ENCODE measurements at places on chromosomes 3 and 15.

GRCh38 chr15:79089890-79090486 is 592 bp downstream of the RASGRF1 start:
- DNase-seq: no peak

GRCh38 chr15:26996250-26996649 is 25.3 kb downstream of the GABRG3 start:
- DNase-seq: no peak

- DNase-seq: no peak
These were observed 2.8 kb upstream of the OR5K1 start for GRCh38 chr3:98460220-98460619.

GRCh38 chr15:101368861-101369642 is 74.0 kb upstream of the SNRPA1 start:
- no peak for DNase-seq

GRCh38 chr3:20324664-20325478 is 138.9 kb upstream of the SGO1 start:
- no peak for DNase-seq

DNA sequence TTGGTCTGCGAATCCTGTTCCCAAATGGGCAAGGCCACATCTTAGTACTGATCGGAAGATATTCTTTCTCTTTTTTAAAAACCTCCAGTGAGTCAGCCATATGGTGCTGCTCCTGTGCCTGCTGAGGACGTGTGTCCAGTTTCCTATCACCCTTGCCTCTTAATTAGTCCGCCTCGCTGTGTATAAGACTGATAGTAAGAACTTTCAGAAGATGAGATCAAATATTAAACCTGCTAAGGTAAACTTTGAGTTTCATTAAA is 612 bp downstream of the UBA5 start:
- no peak for DNase-seq

- DNase-seq: no peak
These were observed 855.4 kb upstream of the ARPP21 start for GRCh38 chr3:34783876-34784275.

DNA sequence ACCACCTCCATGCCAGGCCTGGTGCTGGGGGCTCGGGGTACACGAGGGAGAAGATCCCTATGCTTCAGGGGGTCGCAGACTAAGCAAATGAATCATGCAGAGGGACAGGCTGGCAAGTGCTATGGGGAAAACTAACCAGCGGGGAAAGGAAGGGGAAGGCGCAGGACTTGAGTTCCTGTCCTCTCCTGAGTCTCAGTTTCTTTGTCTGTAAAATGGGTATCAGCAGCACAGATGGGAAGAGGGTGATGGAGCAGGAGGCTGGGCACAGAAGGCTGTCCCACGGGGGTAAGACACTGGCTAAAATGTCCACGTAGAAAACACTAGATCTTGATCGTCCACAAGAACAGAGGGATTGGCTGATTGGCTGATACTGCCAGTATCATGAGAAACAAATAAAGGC is 39.8 kb downstream of the RGMA start:
- DNase-seq: no peak

GRCh38 chr3:72120806-72121778 is 336.1 kb upstream of the PROK2 start:
- no peak for DNase-seq

DNA sequence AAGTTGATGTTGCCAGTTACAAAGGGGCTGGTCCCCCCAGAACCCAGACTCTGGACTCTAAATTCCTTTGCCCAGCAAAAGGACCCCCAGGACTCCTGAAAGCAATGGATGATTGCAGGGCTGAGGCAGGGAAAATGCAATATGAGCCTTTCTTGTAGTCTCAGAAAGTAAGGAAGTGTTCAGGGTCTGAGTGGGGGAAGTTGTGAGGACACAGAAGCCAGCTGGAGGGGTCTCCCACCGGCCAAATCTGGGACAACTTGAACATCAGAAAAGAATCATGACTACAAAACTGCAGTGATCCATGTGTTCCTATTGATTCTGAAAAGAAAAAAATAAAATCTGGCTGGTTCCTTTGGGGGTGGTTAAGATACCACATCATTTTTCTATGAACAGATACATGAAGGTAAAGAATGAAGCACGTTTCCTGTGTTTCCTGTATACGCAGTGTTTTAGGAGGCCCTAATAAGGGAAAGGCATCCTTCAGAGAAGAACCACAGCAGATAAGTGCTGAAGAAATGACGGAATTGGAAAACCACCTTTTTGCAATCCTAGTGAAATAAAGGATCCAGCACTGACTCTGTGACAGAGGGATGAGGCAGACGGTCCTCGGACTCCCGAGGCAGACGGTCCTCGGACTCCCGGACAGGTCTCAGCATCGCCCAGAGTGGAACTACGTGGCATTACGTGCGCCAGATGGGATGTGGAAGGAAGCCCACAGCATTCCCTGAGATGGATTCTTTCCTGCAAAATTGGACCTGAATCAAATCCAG is 22.2 kb upstream of the GRIP2 start:
- DNase-seq: no peak

- DNase-seq: no peak
These were observed 23.2 kb upstream of the PIGZ start for GRCh38 chr3:196991581-196992460.

GRCh38 chr3:161415506-161416231 is 44.4 kb upstream of the SPTSSB start:
- DNase-seq: no peak

DNA sequence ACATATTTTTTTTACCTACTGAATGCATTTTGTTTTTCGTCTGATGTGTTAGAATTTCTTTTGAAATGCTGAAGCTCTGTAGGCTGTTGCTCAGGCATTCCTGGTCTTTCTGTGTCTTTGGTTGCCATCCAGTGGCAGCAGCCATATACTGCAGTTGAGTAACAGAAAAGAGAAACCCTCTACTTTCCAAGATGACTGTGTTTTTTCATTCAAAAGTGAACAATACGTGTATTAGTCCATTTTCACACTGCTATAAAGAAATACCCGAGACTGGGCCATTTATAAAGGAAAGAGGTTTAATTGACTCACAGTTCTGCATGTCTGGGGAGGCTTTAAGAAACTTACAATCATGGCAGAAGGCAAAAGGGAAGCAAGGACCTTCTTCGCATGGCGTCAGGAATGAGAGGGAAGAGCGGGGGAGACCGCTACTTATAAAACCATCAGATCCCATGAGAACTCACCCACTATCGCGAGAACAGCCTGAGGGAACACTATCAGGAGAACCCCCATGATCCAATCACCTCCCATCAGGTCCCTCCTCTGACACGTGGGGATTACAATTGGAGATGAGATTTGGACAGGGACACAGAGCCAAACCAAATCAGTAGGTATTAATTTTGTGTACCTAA is 4.7 kb upstream of the GOLGA8B start:
- DNase-seq: peak; percentile 77
